ENCODE measurements at places on chromosomes 7 and 10.

DNA sequence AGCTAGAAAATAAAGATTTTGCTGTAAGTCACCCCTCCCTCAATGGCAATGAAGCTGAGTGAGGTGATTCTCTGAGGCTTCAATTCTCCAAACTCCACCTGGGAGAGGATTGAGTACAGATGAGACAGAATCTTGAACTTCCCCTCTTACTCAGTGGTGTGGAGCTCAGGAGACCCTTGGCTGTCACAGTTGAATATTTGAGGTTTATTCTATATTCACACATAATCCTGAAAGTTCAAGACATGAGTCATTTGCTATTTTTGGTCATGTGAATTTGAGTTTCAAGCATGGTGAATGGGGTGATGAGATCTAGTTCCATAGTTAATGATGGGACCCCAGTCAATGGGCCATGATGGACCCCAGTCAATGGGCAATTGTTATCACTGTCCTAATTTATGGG is 13.9 kb upstream of the TECTB start:
- no peak for DNase-seq

DNA sequence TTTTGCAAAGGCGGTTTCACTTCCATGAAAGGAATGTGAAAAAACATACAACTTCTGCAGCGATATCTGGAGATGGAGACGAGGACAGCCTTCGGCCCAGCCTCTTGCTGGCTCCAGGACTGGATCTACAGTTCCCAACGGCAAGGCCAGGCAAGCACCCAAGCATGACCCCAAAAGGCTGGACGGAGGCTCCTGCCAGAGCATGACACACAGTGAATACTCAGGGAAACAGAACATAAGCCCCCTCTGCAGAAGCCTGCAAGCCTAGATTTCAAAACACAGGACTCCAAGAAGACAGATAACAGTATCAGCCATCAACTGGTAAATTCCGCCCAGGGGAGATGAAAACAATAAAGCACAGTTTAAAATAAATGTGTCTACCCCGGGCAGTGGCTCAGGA is 3.3 kb upstream of the LRRC27 start:
- no peak for DNase-seq

DNA sequence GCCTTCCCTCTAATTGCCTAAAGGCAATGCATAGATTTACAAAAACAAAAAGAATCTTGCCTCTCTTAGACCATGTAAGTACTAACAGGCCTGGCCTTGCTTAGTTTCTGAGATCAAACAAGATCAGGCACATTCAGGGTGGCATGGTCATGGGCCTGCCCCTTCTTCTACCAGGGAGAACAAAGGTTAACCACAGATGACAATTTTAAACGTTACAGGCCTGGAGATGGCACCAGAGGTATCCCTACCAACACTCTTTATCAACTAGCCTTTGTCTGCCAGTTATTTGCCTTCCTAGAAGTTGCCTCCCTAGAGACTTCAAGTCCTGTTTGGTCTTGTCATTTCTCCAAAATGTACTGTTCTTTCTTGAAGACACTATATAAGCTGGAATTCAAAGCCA is 252.6 kb downstream of the DOCK4 start:
- DNase-seq: peak; percentile 15

GRCh38 chr10:56782503-56782902 is 421.4 kb upstream of the ZWINT start:
- no peak for DNase-seq

- no peak for DNase-seq
These were observed 15.6 kb downstream of the NCOA4 start for GRCh38 chr10:46014683-46015405.

- DNase-seq: no peak
These were observed 59.4 kb upstream of the UCN3 start for GRCh38 chr10:5305374-5305773.

DNA sequence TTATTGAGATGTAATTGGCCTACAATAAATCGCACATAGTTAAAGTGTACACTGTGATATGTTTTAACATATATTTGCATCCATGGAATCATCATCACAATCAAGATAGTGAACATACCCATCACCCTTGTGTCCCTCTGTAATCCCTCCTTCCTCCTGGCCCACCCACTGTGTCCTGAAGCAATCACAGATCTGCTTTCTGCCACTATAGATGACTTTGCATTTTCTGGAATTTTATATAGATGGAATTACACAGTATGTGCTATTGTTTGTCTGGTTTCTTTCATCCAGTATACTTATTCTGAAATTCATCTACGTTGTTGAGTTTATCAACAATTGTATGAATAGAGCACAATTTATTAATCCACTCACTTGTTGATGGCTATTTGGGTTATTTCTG is 181.3 kb downstream of the SNX10 start:
- no peak for DNase-seq

DNA sequence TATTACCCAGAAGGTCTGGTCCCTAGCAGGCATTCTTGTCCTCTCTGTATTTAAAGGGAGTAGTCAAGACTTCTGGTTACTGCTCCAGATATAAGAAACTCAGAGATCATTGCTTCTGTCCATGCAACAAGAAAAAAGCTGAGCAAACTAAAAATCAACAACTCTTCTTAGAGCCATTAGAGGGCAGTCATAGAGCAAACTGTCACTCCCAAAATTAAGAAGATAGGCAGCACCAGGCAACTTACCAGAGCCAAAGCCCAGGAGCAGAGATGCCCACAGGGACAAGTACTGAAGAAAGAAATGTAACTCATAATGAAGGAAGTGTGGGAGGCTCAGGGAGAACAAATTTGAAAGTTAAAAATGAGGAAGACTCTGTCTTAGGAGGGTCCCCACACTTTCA is 472.9 kb upstream of the COBL start:
- DNase-seq: no peak

DNA sequence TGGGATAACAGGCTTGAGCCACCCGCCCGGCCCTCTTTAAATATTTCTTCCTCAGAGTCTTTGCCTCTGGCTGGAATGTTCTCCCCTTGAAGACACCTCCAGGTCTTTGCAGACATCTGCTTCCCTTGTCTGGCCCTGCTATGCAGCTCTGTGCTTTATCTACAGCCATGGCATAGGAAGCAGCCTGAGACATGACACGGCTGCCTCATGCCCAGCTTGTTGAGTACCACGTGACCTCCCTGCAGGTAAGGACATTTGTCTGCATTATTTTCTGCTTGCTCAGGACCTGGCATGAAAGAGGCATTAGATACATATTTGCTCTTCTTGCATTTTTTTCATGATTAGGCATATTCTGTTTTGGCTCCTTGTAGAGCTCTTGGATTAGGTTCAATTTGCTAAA is 113.8 kb upstream of the KLF6 start:
- DNase-seq: peak; percentile 75

- no peak for DNase-seq
These were observed 18.1 kb downstream of the CFAP46 start for GRCh38 chr10:132924046-132924952.

DNA sequence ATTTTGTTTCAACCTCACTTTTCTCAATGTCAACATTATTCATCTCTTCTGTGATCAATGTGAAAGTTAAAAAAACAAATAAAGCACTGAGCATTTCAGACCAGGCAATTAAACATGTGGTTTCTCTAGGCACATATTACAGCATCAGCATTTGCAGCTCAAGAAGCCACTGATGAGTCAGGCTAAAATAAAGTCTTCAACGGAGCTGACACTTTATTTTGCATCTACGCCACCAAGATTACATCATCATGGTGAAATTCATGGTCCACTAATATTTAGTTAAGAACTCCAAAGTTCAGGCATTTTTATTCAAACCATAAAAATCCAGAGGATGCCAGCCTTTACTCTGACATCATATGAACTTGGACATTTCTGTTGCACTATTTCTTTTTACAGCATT is 33.0 kb downstream of the MAGI2 start:
- no peak for DNase-seq

DNA sequence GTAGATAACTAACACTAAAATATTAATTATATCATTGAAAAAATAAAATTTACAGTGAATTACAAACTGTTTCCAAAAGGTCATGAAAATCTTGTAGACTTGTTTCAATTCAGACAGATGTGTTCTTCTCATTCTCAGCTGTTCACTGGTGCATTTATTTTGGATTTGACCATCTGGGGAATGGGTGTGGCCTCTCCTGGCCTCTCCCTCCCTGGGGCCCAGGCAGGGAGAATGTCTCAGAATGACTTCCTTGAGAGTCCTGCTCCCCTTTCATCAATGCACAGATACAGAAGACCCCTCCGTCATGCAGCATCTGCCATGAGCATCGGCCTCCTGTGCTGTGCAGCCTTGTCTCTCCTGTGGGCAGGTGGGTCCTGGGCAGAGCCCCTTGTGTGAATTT is 192.8 kb upstream of the PRSS58 start:
- no peak for DNase-seq

- no peak for DNase-seq
These were observed 3.4 kb downstream of the DNMBP start for GRCh38 chr10:100006243-100006886.

DNA sequence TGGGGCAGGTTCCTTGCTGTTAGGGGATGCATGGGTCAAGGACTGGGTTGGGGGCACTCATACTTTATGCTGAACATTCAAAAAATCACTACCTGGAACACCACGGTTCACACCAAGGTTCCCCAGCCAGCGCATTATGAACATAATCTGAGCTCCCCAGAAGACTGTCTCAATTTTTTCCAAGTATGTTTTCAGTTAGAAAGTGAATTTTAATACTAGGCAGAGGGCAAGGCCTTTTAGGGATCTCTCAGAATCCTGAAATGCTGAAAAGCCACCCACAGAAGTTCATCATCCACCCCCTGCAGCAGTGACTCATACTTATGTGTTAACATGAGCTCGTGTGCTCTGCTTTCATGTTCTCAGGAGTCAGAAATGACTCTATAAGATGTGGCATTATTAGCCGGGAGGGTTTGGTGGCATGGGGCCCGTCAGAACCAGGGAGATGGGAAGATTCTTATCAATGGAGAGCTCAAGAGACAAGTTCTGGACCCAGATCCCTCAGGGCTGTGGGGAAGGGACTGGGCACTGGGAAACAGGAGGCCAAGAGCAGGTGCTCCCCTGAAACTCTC is 185.2 kb upstream of the ITGB1 start:
- no peak for DNase-seq

DNA sequence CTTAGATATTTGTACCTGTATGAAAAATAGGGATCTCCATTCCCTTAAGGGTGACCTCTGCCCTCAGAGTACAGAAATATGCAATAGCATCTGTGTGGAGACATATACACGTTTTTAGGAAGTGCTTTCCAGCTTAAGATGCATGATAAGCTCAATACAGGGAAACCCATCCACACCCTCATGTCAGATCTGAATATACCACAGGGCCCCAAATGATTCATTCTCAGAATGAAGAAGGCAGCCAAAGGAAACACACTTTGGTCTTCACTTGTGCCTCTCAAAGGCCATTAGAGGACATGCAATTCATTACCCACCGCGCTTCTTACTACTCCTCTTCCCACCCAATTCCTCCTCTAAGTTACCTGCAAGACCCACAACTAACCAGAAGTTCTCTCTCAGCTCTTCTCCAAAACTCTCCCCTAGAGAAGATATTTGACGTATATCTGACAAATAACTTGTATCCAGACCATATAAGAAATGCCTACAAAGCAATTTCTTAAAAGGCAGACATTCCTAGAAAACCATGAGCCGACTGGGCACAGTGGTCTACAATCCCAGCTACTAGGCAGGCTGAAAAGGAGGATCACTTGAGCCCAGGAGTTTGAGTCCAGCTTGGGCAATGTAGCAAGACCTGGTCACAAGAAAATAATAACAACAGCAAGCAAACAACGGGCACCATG is 103.0 kb downstream of the OAT start:
- DNase-seq: no peak

DNA sequence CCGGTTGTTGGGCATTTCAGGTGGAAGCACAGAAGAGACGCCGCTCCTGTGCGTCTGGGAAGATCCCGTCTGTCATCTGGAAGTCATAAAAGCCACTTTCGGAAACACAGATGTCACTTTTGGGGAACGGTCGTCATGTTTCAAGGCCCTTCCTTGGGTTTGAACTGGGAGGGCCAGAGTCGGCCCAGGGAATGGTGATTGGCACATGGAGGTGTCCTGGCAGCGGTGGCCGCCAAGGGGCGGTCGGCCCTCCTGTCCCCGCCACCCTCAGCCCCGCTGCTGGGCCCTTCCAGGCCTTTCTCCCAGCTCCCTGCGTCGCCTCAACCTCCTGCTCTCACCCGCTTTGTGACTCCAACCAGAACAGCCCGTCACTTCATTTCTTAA is 115.2 kb upstream of the SFMBT2 start:
- DNase-seq: no peak

DNA sequence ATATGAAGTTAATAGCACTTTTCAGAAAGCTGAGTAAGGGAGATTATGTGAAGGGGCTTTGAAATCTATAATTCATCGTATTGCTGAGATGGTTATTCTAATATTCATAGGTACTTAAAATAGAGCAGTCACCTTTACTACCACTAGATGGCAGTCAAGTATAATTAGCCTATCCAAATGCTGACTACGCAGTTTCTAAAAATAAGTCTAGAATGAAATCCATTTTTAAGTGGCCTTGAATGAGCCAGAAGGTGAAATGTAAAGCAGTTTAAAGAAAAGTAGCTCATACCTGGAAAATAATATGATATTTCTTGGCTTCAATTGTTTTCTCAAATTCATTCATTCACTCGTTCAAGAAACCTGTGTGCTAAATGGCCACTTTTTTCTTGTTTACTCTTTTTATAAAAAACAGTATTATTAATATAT is 1277.1 kb downstream of the GATA3 start:
- DNase-seq: peak; percentile 5

DNA sequence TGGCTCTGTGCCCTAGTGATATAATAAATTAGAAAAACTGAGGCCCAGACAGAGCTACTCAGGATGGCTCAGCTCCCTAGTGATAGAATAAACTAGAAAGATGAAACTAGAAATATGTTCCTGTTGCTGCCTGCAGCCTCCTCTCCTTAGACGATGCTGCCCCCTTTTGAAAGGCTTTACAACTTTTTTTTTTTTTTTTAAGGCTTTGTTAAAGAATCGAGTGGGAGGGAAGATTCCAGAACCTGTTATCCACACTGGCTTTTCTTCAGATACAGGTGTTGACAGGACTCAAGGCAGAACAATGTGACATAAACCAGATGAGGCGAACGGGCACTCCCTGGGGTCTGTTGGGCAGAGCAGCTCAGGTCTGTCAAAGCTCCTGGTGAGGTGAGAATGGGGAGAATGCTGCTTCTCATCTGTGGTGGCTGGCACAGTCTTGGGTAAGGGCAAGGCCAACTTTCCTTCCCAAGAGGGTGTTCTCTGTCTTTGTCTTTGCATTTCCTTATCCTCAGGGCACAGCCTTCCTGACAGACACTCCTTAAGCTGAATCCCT is 175.1 kb downstream of the COBL start:
- peak; percentile 12 for DNase-seq

DNA sequence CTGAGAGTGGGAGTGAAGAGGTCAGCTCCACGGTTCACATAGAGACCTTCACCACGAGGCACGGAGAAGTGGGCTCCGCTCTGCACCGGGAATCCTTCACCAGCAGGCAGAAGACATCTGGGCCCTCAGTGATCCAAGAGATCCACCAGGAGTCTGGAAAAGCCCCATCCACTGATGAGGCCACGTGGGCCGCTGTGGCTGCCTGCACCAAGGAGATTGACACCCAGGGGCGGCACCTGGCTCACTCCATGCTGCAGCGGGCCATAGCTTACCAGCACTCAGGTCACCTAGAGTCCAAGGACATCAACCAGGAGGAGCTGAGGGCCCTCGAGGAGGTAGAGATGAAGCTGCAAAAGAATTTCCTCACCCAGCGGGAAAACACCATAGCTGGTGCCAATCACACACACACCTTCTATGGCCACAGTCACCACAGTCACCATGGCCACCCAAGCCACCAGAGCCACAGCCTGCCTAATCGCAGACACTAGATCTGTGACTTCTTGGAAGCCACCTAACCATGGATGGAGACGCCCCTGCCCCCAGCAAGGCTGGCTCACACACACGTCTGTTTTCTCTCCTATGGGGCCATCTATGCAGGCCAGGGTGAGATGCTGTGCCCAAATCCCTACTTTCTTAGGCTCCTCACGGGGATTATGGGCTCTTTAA is 694 bp downstream of the C10orf62 start:
- no peak for DNase-seq

All from NCI-H2029 (cell line).